ENCODE measurements at places on chromosomes 6 and 20.
A peak's percentile ranks its signal among the peaks of the same experiment; 100 is the strongest.

DNA sequence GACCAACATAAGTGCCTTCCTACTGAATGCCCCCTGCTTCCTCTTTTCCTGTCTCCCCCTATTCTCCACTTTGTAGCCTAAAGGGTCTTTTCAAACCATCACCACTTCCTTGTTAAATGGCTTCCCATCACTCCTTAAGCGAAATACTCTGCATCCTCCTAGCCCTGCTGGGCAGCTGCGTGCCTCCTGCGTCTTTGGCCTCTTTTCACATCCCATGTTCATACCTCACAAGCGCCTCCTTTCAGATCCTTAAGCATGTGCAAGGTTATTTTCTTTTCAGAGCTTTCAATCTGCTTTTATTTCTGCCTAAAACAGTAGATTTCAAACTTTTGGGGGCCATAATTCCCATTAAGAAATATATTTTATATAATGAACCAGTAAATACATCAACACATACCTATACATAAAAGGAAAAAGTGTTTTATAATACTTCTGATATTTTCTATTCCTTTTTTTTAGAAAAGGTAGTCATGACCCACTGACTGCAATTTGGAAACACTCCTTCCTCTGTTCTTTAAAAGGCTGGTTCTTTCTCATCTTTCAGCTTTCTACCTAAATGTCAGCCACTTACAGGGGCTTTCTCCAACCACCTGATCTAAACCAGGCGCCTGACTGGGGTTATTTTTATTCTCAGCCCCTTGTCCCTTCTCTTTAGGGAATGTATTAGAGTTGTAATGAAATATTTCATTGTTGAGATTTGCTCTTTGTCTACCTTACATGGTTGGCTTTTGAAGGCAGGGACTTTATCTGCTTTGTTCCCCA lies 84.1 kb downstream of the PRDM1 start:
- DNase-seq: no peak

- DNase-seq: no peak
These were observed 13.8 kb downstream of the UCKL1 start for GRCh38 chr20:63942250-63942951.

- DNase-seq: no peak
These were observed 139.6 kb upstream of the HCRTR2 start for GRCh38 chr6:55034752-55035151.

GRCh38 chr20:19213946-19214490 lies 1.6 kb downstream of the SLC24A3 start:
- DNase-seq: no peak

- no peak for DNase-seq
These were observed 58.2 kb downstream of the FUT9 start for GRCh38 chr6:96074006-96074405.

- DNase-seq: peak; percentile 65
These were observed 7.3 kb upstream of the USP45 start for GRCh38 chr6:99522531-99522930.

GRCh38 chr6:130128326-130128725 lies 94.4 kb downstream of the SAMD3 start:
- no peak for DNase-seq

DNA sequence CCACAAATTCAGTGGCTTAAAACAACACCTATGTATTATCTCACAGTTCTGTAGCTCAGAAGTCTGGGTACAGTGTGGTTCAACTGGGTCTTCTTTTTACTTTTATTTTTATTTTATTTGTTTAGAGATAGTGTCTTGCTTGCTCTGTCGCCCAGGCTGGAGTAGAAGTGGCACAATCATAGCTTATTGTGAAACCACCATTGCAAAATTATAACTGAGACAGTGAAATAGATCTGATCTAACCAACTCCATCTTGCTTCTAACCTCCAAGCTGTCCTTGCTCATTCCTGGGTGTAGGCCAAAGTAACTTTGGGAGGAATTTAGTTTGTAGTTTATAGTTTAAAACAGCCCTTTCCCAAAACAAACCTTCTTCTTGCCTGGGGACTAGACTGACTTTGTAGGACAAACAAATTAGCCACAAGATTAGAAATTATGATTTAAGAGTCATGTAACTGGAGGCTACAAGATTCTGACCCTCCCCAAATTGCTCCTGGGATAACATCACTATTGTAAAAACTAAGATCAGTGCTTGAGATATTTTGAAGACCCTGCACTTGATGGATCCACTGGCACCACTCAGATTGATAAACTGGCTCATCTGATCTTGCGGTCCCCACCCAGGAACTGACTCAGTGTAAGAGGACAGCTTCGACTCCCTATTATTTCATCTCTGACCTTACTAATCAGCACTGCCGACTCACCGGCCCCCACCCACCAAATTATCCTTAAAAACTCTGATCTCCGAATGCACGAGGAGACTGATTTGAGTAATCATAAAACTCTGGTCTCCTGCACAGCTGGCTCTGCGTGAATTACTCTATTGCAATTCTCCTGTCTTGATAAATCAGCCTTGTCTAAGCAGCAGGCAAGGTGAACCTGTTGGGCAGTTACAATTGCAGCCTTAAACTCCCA lies 193.4 kb upstream of the CDYL start:
- DNase-seq: peak; percentile 65

- no peak for DNase-seq
These were observed 173.3 kb upstream of the TNFAIP3 start for GRCh38 chr6:137693711-137694110.

DNA sequence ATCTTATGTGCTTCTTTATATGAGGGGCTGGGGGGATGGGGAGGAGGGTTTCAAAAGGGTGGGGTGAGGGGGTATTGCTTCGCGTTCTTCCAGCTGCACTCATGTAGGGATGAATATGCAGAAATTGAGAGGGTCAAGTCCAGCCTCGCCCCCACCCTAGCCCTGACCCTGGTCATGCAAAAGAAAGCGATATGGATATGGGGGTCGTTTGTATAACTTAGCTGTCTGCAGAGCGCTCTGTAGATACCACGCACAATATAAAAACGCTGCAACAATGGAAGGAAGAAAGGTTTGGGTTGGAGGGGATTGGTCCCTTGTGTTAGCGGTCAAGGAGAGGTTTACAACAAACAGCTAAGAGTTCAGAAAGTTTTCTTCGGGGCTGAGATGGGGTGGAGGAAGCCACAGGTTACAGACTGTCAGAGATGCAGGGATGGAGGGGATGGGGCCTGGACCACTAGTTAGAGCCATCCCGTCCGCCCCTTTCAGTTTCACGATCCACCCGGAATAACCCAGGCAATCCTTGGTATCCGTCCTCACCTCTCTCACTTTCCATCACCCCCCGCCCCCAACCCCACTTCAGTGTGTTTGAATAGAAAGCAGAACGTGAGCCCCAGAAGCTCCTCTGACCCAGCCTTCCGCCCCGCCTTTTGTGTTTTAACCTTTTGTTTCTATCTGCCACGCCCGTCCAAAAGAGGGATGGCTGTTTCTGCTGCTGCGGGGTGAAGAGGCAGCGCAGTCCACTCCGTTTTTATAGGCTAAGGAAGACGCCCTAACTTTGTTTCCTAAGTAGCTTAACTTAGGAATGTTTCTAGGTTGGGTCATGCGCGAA lies 73.5 kb downstream of the SOX4 start:
- DNase-seq: no peak

GRCh38 chr6:151497905-151498304 lies 4.1 kb downstream of the CCDC170 start:
- no peak for DNase-seq

DNA sequence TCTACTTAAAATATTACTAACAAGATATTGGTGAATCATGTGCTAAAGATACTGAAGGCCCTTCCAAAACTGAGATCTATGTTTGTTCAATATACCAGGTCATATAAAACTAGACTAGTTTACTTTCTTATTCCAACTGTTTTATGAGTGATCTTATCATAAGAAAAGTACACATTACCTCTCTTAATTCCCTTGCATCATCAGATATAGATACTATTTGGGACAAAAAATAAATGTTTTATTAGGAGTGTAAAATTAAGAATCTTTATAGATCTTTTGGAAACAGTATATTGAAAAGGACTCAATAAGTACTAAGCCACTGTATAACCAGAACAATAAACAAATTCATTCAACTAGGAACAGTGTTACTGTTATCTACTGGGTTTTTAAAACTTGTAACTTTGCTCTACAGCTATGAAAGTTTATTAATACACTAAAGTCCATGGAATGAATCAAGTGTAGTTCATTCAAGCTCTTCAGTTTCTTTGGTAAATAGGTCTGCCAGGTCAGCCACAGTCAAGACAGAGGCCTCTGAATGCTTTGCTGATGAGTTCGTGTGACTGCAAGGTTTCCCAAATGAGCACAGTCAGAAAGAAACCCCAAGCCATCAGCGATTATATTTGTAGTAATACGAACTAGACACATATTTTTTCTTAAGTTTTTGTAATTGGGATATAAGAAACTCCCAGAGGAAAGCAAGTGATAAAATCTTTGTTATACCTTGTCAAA lies 71.8 kb upstream of the FBXO30 start:
- DNase-seq: peak; percentile 4

DNA sequence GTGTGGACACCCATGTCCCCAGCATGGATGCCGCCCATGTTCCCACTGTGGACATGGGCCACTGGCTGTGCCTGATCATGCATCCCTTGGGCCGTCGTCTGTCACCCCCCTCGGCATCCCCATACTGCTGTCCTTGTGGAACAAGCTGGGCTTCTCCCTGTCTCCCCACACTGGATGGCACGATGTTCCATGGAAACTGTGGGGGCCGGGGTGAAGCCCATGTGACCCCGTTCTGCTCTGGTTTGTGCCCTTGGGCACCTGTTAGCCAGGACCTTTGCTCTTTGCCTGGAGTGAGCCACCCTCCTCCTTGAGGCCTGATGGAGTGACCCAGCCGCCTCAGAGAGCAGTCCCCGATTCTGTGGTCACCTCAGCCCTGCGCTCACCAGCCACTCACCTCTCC lies 7.6 kb upstream of the FRMD1 start:
- no peak for DNase-seq

DNA sequence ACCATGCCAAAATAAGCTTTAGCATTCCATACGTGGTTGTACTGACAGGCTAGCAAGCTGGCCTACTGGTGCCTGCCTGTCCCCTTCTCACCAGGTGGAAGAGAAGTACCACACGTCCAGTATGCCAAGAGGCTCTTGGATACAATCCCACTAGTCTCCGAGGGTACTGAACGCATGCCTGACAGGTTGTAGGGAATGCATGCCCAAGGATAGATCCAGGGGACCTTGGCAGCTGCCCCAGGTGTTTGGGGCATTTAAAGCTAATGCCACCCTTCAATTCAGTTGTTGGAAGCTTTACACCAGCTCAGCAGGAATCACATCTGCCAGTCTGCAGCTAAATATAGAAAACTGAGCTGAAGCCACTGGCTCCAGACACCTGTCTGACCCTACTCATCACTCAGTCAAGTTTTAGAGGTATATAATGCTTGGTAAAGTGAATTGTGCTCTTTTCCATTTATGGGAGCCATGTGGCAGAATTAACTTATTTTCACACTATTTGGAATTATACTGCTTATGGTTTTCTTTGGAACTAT lies 4.9 kb downstream of the TUBB2B start:
- DNase-seq: no peak

DNA sequence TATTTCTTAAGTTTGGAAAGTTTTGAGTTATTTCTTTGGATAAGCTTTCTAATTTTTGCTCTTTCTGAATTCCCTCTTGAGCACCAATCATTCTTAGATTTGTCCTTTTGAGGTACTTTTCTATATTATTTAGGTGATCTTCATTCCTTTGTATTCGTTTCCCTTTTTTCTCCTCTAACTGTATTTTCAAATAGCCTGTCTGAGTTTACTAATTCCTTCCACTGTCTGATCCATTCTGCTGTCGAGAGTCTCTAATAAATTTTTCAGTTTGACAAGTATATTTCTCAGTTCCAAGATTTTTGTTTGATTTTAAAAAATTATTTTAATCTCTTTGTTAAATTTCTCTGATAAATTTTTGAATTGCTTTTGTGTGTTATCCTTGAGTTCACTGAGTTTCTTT lies 16.3 kb upstream of the ZNF311 start:
- DNase-seq: no peak

DNA sequence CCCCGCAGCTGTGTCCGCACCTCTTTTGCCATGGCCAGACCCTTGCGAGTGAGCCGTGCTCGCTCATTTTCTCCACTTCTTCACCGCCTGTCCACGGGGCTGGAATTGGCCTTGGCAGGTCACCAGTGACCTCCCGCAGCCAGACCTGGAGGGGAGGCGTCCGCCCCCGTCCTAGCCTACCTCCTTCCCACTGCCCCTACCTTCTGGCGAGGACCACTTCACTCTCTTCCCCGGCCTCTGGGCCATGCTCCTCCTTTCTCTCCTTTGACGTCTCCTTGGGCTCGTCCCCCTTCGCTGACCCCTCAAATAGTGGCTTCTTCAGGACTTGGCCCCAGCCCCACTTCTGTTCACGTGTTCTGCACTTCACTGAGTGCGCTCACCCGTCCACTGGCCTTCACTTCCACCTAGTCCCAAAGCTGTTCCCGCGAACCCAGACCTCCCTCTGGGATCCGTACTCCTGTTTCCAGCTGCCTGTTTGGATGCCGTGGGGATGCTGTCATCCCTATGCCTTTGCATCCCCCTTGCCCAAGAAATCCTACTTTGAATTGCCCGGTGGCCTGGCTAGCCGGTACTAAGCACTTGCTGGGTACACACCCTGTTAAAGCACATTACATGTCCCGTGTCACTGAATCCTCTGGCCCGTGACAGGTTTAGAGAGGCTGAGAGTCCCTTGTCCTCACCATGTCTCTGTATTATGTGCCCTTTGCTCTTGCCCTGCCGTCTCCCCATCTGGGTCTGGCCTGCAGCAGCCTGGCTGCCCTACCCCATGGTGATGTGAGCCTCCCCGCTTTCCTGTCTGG lies 33.0 kb downstream of the SPATA2 start:
- no peak for DNase-seq

GRCh38 chr6:113414511-113414910 lies 442.6 kb upstream of the MARCKS start:
- peak; percentile 88 for DNase-seq

GRCh38 chr20:45049904-45050471 lies 50.9 kb downstream of the KCNS1 start:
- DNase-seq: no peak
